ENCODE measurements at places on chromosomes 16 and 17.

- DNase-seq, result no peak
Measured at GRCh38 chr17:9389111-9389527, 186.5 kb downstream of the STX8 start.

DNA sequence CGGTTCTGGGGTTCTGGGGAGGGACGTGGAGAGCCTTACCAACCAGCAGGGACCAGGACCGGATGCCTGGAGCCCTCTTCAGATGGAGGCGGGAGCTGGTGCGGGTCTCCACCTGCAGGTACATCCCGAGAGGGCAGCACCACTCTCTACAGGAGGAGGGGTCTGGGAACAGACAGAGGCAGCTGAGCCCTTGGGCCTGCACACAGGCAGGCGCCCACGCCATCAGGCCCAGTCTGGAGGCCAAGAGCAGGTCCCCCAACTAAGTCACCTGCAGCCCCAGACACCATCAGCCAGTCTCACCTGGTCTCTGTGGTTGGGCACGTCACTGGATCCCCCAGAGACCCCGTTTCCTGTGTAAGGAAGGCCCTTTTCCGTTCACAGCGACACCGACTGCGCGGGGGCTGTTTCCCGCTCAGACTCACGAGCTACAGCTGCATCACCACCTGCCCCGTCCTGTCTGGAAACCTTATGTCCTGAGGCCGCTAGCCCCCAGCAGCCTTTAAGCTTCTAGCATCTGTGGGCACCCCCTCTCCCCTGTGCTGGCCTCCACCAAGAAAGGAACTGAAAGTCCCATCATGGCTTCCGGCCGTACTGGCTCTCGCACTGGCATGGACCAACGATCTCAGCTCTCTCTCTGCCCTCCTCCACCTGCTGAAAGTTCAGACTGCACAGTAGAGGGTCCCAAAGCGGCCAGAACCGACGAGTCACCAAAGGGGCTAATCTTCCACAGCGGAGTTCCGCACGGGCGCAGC, 1.2 kb downstream of the CYBC1 start:
- no peak for DNase-seq

- DNase-seq, result no peak
Measured at GRCh38 chr17:7440113-7440833, 961 bp downstream of the FGF11 start.

GRCh38 chr16:57956270-57956808, 14.6 kb downstream of the CNGB1 start:
- no peak for DNase-seq

- DNase-seq, result no peak
Measured at GRCh38 chr16:68739964-68740627, 3.0 kb downstream of the CDH1 start.

GRCh38 chr16:5252791-5253190, 155.2 kb upstream of the EEF2KMT start:
- no peak for DNase-seq

DNA sequence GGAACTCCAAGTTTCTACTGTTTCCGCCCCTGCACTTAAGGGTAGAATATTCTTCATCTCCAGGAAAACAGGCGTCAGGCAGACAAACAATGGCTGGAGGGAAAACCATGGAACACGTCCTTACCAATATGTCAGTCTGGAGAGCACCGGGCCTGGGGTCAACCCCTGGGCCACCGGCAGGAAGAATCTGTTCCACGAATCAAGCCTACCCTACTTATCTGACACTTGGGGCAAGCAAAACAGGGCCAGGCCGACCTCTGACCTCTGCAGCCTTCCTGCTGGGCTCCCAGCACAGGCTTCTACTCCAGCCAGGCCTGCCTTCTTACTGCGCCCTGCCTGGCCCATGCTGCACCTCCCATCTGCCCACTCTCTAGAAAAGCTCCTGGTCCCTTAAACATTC, 10.1 kb downstream of the VAC14 start:
- DNase-seq, result no peak
